Activated CD4-positive, alpha-beta memory T cell treated with anti-CD3 and anti-CD28 coated beads, Interleukin-2, amount 10 ng/mL, durations not matched to agents 7 days and 5 days (primary cell): ENCODE measurements at places on chromosomes 12 and 14. TPM values are rescaled to one million over a fixed set of nuclear protein-coding genes. Genes with fewer than 3 reads are reported as not detected.

- no peak for DNase-seq
Observed at GRCh38 chr14:24815543-24815942, 181.6 kb upstream of the GZMB start.

DNA sequence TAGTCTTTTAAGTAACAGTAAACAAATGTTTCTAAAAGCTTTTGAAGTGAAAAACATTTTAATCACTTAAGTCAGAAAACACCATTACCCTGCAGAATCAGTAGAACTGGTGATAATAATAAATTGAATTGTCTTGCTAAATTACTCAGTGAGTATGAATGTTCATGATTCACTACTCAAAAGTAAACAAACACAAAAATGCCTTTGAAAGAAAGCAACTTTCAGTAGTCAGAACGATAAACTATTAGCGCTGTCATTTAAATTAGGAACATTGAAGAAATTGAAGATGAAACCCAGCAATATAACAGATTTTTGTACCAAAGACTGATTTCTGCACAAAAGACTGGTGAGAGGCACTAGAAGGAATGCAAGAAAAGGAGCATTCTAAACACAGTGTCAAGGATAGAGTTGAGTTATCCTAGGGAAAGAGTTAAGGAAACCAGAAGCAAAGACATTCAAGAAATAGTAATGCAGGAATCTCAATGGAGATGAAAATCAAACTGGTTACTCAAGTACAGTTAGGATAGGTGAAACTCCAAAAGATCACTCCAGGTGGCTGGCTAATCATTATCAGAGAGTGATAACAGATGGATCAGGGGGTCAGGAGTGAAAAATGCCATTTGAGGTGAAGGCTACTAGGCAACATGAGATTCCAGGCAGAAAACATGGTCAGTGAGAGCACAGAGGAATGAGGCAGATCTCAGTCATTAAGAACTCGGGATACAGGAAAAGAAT lies 77.4 kb upstream of the ALG10 start:
- DNase-seq = no peak

GRCh38 chr12:98127336-98127679 lies 388.1 kb upstream of the TMPO start:
- no peak for DNase-seq

- no peak for DNase-seq
Observed at GRCh38 chr14:36826614-36827013, 165.0 kb downstream of the PAX9 start.

- DNase-seq = no peak
Observed at GRCh38 chr12:115374480-115375185, 690.7 kb upstream of the TBX3 start.

- no peak for DNase-seq
Observed at GRCh38 chr12:62933220-62933601, 1.7 kb downstream of the PPM1H start.

DNA sequence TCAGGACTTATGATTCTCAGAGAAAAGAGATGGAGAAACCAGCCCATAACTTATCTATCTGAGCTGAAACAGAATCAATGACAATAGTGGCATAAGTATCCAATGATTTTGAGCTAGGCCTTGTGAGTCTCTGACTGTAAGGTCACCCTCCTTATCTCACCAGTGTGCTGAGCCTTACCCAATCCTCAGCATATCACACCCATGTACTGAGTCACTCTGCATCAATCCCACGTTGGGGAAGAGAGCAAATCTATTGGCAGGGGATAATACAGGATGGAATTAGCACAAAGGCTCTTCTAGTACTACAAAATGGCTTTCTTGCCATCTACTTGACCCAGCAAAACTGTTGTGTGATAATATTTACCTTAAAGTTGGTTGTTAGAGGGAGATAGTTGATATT lies 997.8 kb downstream of the NRXN3 start:
- no peak for DNase-seq

- no peak for DNase-seq
Observed at GRCh38 chr14:105929327-105930081, 403.1 kb downstream of the TMEM121 start.

GRCh38 chr12:42240131-42240750 lies 2.2 kb upstream of the YAF2 start:
- no peak for DNase-seq

- DNase-seq = peak; percentile 63
Observed at GRCh38 chr12:98743362-98743953, 98.4 kb downstream of the APAF1 start.

DNA sequence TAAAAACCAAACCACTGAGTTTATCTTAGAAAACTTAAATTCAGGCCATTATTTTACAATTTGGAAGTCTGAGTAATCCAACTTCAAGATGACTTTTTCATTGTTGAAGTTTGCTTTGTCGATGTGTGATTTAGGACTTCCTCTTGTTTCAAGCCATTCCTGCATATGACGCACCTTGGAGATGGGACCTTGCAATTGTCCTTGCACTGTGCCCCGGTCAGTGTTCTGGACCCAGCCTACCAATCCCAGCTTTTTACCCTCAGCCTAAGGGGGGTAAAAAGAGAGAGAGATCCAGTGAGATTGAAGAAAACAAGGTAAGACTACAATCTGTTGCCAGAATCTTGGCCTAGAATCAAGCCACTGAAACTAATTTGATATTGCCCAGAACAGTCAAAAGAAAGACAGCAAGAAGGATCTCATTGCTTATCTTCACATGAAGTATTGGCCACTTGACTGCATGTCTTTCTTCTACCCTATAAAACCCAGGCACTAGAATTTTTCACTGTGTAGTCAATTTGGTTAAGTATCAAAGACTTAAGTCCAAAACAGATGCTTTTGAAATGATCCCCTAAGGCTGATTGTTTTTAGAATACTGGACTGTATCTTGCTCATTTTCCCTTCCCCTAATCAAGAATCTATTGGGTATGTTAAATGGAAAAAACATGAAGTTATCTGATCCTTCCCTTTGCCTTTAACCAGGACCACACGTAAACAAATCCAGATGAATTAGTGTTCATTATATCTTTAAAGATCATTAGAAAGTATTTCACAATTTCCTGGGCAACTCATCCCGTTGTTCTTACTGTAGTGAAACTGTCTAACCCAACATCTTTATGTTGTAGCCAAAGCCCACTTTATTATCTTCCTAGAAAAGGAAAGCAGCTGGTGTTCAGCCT lies 2.4 kb upstream of the MLH3 start:
- DNase-seq = no peak

DNA sequence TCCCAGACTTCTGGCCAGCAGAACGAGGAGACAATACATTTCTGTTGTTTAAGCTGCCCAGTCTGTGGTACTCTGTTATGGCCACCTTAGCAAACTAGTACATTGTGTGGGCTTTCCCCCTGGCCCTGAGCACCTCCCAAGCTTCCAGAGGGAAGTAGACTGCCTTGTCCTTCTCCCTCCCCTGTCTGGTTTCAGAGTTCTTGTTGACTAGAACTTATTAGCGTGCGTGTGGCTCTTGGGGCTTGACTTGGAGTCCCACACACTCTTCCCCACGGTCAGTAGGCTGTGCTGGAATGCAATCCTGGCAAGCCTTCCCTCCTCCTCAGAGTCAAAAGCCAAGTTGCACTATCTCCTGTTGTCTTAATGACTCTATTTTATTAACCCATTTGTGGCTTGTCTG lies 27.7 kb downstream of the FBLN5 start:
- no peak for DNase-seq

- DNase-seq = no peak
Observed at GRCh38 chr12:77575376-77575919, 255.2 kb upstream of the NAV3 start.

ARHGAP9 gene
- 188 TPM for total RNA-seq

TMTC1 gene
- 0.93 TPM for total RNA-seq

GALNT8 gene
- total RNA-seq = 2.0 TPM

LTA4H gene
- 52.1 TPM for total RNA-seq

ACVRL1 gene
- total RNA-seq = not detected
